ENCODE measurements at places on chromosomes 6 and 20.

DNA sequence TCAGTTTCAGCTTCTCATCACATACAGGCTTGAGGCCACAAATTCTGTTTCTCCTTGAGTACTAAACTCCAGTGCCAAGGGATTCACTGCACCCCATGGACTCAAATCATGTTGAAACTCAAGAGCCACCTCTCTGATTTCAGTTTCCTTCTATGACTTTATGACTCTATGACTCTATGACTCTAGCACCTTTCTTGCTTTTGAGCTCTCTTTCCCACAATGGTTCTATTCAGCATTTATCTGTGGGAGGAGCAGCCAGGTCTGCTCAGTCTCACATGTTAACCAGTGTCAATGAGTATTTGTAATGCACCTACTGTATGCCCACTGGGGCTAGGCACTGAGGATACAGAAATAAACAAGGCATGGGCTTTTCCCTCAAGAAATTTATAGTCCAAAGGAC lies 14.6 kb upstream of the SLC22A2 start:
- DNase-seq: no peak

- DNase-seq: no peak
Measured at GRCh38 chr6:141946502-141946901, 186.2 kb upstream of the GJE1 start.

GRCh38 chr20:32685541-32686529 lies 12.1 kb upstream of the C20orf203 start:
- no peak for DNase-seq

- no peak for DNase-seq
Measured at GRCh38 chr6:9690388-9690787, 724.5 kb downstream of the TFAP2A start.

GRCh38 chr6:133396233-133396983 lies 155.3 kb downstream of the EYA4 start:
- DNase-seq: no peak
